ENCODE measurements at places on chromosomes 5 and 9. TPM values are rescaled to one million over a fixed set of nuclear protein-coding genes. Genes with fewer than 3 reads are reported as not detected.

DNA sequence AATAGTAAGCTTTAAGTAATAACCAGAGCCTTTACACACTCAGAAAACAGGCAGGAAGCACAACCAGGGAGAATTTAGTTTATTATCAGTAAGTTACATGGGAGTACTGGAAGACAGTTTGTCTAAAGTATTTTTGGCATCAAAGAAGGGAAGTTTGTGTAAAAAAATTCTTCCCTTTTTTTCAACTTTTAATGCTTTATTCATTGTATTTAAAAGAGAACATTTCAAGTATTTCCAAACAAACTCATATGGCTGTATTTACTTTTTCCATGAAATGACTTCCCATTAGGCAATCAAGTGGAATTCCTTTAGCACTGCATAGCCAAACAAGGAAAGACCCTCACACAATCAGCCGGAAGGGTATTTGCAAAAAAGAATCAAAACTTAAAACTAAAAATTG lies 26.7 kb downstream of the RNF145 start:
- DNase-seq, result no peak

Gene PCDHGB1
- total RNA-seq, result 3.3 TPM

DNA sequence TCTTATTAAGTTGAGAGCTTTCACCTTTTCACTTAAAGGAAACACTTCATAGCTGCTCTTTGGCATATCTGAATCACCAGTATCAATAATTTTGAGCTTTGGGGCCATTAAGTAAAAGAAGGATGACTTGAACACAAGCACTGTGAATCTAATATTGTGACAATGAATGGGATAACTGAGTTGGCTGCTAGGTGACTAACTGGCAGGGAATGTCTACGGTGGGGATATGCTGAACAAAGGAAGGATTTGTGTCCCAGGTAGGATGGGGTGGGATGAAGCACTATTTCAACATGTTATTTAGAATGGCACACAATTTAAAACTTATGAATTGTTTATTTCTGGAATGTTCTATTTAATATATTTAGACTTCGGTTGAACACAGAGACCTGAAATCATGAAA lies 123.6 kb downstream of the TEX10 start:
- DNase-seq, result no peak

GRCh38 chr5:83044926-83045325 lies 32.3 kb downstream of the TMEM167A start:
- DNase-seq, result no peak

Gene STING1
- total RNA-seq, result 123 TPM

- DNase-seq, result no peak
These were observed 107.0 kb upstream of the NUDT12 start for GRCh38 chr5:103669615-103670014.

- DNase-seq, result no peak
These were observed 31.3 kb upstream of the GRIA1 start for GRCh38 chr5:153459051-153459743.

Gene MARCOL
- total RNA-seq, result not detected

DNA sequence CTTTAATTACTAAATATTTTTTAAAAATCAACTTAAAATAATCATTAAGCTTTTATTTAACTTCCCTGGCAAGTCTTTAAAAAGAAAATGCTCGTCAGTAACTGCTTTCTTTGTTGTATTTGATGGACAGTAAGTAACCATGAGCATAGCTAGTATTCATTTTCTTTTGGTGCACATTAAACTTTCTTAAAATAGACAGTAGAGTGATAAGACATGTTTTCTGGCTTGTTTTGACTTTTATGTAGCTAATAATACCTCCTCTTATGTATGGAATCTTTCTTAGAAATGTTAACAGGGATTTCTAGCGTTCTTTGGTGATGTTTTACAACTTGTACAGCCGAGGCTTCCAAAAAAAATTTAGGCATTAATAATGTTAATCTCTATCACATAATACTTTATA lies 22.6 kb downstream of the FBXO38 start:
- no peak for DNase-seq

GRCh38 chr9:133375116-133375723 lies 640 bp downstream of the SURF4 start:
- DNase-seq, result no peak

DNA sequence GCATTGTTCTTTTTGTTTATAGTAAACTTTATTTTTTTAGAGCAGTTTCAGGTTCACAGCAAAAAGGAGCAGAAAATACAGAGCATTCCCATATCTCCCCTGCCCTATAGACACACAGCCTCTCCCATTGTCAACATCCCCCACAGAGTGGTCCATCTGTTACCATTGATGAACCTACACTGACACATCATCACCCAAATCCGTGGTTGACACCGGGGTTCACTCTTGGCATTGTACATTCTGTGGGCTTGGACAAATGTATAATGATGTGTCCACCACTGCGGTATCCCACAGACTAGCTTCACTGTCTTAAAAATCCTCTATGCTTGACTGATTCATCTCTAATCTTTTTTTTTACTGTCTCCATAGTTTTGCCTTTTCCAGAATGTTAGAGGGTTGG lies 120.7 kb upstream of the SPATA31C2 start:
- DNase-seq, result no peak

DNA sequence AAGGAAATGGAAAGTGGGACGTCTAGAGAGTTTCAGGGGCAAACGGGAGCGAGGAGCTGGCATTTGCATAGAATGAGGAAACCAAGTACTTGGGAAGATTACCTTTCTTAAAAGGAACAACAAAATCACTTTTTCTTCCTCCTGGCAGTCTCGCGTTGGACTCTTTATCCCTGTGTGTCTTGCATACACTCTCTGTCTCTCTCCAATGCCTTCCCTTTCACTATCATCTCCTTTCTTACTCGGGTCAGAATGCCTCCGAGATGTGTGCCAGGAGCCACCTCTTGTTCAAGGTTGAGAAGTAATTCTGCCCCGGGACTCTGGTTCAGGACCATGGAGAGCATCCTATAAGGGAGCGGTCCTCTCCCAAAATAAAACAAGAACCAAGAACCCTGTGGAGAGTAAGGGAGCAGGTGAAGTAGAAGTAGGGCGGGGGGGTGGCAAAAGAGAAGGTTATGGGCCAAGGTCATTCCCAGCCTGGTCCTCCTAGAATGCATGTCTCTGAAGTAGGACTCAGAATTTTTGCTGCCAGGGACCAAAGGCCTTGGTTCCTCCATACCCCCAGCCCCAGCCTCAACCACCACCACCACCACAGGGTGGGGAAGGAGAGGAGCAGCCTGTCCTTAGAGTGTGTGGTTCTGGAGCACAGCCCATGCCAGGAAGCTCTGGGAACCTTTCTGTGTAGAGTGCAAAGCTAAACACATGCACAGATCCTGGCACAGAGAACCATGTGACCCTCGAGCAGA lies 72.1 kb upstream of the ARAP3 start:
- no peak for DNase-seq

Gene NTRK2
- total RNA-seq, result 11.9 TPM

Gene LRRC26
- total RNA-seq, result not detected
